Mesenchymal stem cell (in vitro differentiated cells and primary cell): ENCODE measurements at places on chromosomes 11 and 22.

GRCh38 chr11:16923987-16924386 is 90.2 kb downstream of the PLEKHA7 start:
- no peak overlapping the region for H3K27ac ChIP-seq
- no peak for DNase-seq
- H3K4me1 ChIP-seq: peaks cover 21% of the 10 kb centered on the region
- no peaks in the 10 kb centered on the region for H3K36me3 ChIP-seq
- peaks cover 27% of the 10 kb centered on the region for H3K27me3 ChIP-seq

DNA sequence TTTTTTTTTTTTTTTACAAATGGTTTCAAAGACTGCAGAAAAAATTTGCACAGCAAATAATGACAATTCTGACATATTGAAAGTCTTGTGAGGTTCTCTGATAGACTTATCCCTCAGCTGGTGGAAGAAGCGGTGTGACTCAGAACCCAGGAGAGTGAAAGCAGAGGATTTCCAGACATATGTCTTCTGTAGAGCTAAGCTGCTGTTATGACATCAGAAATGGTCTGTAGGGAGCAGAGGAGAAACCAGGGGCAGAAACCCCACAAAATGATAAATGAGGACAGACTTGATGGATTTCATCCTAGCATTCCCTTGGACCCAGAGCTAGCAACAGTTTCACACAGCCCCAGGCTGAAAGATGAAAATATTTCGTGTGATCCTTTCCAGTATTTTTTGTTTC is 582.6 kb downstream of the METTL15 start:
- no peak overlapping the region for H3K27ac ChIP-seq
- no peaks in the 10 kb centered on the region for H3K36me3 ChIP-seq
- no peaks in the 10 kb centered on the region for H3K27me3 ChIP-seq
- peak; percentile 81 for DNase-seq
- no peak overlapping the region for H3K4me3 ChIP-seq

DNA sequence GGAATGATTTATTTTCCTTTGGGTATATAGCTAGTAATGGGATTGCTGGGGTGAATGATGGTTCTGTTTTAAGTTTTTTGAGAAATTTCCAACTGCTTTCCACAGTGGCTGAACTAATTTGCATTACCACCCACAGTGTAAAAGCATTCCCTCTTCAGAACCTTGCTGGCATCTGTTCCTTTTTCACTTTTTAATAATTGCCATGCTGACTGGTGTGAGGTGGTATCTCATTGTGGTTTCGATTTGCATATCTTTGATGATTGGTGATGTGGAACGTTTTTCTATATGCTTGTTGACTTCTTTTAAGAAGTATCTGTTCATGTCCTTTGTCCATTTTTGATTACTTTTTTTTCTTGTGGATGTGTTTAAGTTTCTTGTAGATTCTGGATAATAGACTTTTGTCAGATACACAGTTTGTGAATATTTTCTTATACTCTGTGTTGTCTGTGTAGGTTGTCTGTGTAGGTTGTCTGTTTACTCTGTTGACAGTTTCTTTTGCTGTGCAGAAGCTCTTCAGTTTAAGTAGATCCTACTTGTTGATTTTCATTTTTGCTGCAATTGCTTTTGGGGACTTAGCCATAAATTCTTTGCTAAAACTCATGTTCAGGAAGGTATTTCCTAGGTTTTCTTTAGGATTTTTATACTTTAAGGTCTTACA is 291.8 kb upstream of the DDI1 start:
- H3K4me1 ChIP-seq: no peaks in the 10 kb centered on the region
- DNase-seq: no peak
- no peak overlapping the region for H3K4me3 ChIP-seq
- no peak overlapping the region for H3K27ac ChIP-seq
- H3K27me3 ChIP-seq: no peaks in the 10 kb centered on the region

DNA sequence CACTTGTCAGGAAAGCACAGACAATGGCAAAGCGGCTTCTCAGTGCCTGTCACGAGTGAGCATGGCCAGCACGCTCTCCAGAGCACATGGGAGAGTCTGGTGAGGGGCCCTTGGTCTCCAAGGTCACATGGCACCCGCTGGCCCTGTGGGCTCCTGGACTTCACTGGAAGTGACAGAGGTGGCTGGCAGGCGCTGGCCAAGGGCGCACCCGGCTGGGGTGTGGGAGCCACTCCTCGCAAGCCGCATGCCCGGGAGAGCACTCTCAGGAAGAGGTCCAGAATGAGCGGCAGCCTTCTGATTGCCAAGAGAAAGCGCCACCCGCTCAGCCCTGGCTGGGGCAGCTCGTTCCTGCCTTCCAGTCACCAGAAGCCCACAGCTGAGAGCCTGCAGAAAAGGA is 17.1 kb upstream of the MOB2 start:
- peaks cover 11% of the 10 kb centered on the region for H3K36me3 ChIP-seq
- no peaks in the 10 kb centered on the region for H3K27me3 ChIP-seq
- no peak overlapping the region for H3K4me3 ChIP-seq
- H3K4me1 ChIP-seq: peaks cover 4% of the 10 kb centered on the region

DNA sequence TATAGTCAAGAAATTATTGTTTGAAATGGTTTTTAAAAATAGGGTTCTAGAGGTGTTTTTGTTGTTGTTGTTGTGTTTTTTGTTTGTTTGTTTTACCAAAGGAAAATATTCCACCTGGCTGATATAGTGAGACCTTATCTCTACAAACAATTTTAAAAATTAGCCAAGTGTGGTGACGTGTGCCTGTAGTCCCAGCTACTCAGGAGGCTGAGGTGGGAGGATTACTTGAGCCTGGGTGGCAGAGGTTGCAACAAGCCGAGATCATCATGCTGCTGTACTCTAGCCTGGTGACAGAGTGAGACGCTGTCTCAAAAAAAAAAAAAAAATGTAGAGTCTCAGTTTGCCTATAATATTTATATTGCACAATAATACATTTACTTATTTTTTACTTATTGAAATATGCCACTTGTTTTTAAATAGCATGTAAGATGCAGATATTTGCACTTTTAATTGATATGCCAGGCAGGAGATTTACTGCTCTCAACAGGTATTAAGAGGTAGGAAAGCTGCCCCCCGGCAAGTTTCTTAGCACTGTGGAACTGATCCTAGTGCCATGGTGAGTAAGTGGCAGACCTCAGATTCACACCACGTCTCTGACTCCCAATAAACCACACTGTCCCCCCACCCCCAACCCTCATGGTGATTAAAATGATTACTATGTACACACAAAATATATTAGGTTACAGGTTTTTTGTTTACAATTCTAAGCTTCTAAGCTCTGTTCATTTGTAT is 157.4 kb downstream of the TEAD1 start:
- no peak for DNase-seq
- peaks cover 5% of the 10 kb centered on the region for H3K4me1 ChIP-seq
- H3K27me3 ChIP-seq: no peaks in the 10 kb centered on the region

GRCh38 chr11:62919898-62920640 is 1.1 kb downstream of the CHRM1 start:
- no peak overlapping the region for H3K27ac ChIP-seq
- no peaks in the 10 kb centered on the region for H3K36me3 ChIP-seq
- peaks cover 78% of the 10 kb centered on the region for H3K27me3 ChIP-seq
- H3K4me3 ChIP-seq: no peak overlapping the region
- peaks cover 13% of the 10 kb centered on the region for H3K4me1 ChIP-seq
- DNase-seq: no peak

DNA sequence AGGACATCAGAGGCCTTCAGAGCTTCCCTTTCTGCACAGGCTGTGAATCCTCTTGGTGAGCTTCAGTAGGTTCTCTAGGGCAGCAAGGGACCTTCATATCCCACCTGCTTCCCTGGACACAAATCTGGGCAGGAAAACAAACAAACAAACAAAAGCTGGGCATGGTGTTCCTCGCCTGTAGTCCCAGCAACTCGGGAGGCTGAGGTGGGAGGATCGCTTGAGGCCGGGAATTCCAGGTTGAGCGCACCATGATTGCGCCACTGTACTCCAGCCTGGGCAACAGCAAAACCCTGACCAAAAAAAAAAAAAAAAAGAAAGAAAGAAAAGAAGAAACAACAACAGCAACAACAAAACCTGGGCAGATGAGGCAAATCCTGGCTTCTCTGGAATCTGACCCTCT is 92.9 kb downstream of the CEP164 start:
- peaks cover 32% of the 10 kb centered on the region for H3K27me3 ChIP-seq
- peaks cover 4% of the 10 kb centered on the region for H3K4me1 ChIP-seq
- DNase-seq: no peak
- no peaks in the 10 kb centered on the region for H3K36me3 ChIP-seq
- H3K27ac ChIP-seq: no peak overlapping the region
- no peak overlapping the region for H3K4me3 ChIP-seq

GRCh38 chr11:65275906-65276305 is 14.1 kb downstream of the POLA2 start:
- no peak overlapping the region for H3K4me3 ChIP-seq
- no peaks in the 10 kb centered on the region for H3K27me3 ChIP-seq
- no peak for DNase-seq
- peaks cover 20% of the 10 kb centered on the region for H3K36me3 ChIP-seq
- H3K27ac ChIP-seq: no peak overlapping the region

DNA sequence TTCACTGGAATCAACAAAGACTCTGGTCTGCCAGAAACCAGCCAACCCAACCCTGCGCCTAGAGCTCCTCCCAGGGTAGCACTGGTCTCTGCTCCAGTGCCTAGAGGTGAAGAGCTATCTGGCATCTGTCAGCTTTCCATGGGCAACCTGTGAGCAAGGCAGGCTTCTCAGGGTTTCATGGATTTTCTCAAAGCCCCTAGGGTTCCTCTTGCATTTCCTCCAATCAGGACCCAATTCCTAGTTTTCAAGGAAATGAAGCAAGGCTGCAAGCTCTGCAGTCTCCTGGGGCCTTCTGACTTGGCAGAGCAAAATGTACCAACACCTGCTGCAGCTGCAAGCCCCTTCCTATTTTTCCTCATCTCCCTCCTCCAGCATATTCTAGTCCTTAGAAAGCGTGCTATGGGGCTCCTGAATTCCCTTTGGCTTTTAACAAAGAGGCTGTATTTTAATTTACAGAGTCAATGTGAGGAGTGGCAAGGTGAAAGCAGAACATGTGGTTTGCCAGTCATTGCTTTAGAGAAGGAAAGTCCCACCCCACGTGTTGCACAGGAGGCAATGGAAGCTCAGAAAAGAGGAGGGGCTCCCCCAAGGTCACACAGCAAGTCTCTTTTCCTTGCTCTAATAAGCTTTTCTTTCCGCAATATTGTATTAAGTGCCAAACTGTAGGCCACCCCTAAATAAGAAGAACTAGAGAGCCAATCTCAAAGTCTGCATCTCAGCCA is 33.0 kb upstream of the RIC3 start:
- H3K36me3 ChIP-seq: no peaks in the 10 kb centered on the region
- no peak for DNase-seq
- no peaks in the 10 kb centered on the region for H3K4me1 ChIP-seq
- H3K27ac ChIP-seq: no peak overlapping the region
- H3K27me3 ChIP-seq: peaks cover 78% of the 10 kb centered on the region

GRCh38 chr11:2533587-2534133 is 88.9 kb downstream of the KCNQ1 start:
- H3K4me1 ChIP-seq: peaks cover 30% of the 10 kb centered on the region
- peak; percentile 93 for DNase-seq
- peaks cover 53% of the 10 kb centered on the region for H3K27me3 ChIP-seq

GRCh38 chr11:27116684-27117083 is 76.1 kb downstream of the BBOX1 start:
- peak overlapping the region; percentile 17 for H3K27ac ChIP-seq
- DNase-seq: peak; percentile 74
- H3K4me3 ChIP-seq: no peak overlapping the region

DNA sequence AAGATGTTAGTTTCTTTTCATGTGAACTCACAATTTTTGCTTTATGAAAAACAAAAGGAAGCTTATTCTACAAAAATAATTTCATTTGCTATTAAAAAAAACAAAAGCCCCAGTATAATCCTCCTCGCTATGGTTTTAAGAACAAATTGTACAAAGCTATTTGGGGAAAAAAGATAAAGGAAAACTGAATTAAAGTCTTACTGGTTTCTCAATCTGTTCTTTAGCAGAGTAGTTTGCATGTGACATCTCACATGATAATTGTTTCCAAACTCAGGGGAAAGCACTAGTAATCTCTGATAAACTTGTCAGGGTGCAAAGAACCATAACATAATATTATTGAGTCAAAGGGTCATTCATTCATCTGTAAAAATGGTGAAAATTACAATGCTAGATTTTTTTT is 2.9 kb upstream of the DDI1 start:
- peak; percentile 18 for DNase-seq
- no peaks in the 10 kb centered on the region for H3K4me1 ChIP-seq
- no peak overlapping the region for H3K27ac ChIP-seq
- no peaks in the 10 kb centered on the region for H3K36me3 ChIP-seq
- H3K4me3 ChIP-seq: no peak overlapping the region
- no peaks in the 10 kb centered on the region for H3K27me3 ChIP-seq

- H3K27me3 ChIP-seq: no peaks in the 10 kb centered on the region
- no peak overlapping the region for H3K27ac ChIP-seq
- no peak overlapping the region for H3K4me3 ChIP-seq
Observed at GRCh38 chr11:117255966-117256365, 23.5 kb downstream of the RNF214 start.

DNA sequence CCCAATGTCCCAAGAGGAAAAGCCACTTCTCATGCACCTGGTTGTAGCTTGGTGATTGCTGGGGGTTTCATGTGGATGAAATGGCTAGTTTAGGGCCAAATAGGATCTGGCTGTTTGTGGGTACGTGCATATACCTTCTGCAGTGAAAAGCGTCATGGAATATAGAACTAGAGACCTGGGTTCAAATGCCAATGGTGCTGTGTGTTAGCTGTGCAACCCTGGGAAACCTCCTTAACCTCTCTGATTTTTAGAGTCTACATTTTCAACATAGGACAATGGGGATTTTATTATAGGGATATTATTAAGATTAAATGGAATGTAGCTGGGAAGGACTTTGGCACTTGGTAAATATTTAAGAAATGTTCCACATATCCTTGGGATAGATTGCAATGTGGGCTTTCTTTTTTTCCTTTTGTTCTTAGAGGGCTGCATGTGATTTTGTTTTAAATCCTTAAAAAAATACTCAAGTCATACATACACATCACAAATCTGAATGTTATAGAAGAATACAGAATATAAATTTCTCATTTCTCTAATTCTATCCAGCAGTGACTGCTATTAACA is 112.6 kb upstream of the E2F8 start:
- no peaks in the 10 kb centered on the region for H3K4me1 ChIP-seq
- no peak for DNase-seq
- no peak overlapping the region for H3K27ac ChIP-seq

GRCh38 chr11:25838918-25839625 is 492.9 kb upstream of the ANO3 start:
- no peak for DNase-seq
- H3K27me3 ChIP-seq: no peaks in the 10 kb centered on the region
- no peaks in the 10 kb centered on the region for H3K4me1 ChIP-seq
- H3K27ac ChIP-seq: no peak overlapping the region
- H3K4me3 ChIP-seq: no peak overlapping the region

DNA sequence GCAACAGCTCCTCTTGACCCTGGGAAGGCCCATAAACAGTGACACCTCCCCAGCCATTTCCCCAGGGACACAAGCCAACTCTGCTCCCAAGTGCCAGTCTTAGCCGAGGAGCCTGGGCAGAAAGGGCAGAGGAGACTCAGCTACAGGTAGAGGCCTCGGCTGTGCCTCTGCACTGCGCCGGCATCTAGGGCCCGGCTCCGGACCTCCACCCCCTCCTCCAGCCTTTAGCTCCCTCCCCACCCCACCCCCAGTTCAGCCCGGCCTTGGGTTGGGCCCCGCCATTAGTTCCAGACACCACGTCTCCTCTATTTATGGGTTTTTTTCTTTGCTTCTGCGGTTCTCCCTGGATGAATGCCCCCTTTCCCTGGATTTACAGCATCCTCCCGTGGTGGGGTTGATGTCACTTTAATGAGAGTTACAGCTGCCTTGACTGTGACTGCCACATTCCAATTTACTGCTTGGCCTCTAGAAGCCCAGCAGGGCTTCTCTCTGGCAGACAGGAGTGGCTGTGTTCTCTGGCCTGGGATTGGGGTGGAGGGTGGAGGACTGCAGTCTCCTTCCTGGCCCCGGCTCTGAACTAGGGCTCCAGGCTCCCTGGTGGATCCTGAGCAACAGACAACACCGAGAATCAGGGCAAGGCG is 13.5 kb upstream of the OAF start:
- no peaks in the 10 kb centered on the region for H3K36me3 ChIP-seq
- H3K4me3 ChIP-seq: no peak overlapping the region
- H3K4me1 ChIP-seq: peaks cover 15% of the 10 kb centered on the region
